ENCODE measurements at places on chromosomes 12 and 14.

- no peak for DNase-seq
Observed at GRCh38 chr12:27785882-27786570, 6.0 kb upstream of the MANSC4 start.

GRCh38 chr12:102643879-102644575 lies 163.7 kb upstream of the IGF1 start:
- DNase-seq = no peak

DNA sequence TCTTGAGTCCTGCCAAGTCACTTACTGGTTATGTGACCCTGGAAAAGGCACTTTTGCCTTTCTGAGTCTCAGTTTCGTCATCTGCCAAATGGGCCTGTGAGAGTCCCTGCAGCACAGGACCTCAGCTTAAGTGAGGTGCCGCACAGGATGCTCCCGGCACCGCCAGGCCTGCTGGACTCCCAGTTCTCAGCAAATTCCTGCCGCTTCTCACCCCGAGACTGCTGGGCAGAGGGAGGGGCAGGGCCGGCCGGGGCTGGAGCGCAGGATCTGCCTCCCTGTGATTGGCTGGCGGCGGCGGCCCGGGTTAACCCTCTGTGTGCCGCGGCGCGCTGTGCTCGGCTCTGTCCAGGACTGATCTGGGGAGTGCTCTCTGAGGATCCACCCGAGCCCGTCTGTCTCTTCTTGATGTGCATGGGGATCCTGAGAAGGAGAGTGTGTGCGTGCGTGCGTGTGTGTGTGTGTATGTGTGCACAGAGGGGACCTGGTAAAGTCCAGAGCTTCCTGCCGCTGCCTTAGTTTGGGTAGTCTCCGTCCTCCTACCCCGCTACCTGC lies 8.6 kb downstream of the SETD1B start:
- DNase-seq = peak; percentile 86

DNA sequence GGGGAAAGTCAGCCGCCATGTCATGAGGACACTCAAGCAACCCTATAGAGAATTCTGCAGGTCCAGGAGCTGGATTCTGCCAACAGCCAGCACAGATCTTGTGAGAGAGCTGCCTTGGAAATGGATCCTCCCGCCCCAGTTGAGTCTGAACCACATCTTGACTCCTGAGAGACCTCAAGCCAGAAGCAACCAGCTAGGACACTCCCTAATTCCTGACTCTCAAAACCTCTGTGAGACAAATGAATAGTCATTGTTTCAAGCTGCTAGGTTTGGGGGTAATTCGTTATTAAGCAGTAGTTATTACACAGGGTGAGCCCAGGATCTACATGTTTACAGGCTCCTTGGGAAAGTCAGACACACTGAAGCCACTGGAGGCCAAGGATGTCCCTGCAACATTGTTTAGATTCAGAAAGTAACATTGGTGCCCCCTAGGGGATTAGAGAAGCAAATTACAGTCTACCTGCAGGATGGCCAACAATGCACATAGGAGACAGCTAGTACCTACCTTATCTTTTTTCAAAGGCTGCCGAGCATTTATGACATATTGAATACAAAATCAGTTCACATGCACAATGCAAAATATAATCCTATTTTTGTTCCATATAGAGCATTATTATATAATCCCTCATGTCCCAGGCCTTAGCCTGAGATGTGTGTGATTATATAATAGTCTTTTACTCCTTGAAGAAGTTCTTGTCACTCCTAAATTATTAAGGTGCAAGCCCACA lies 57.9 kb upstream of the FICD start:
- DNase-seq = peak; percentile 55

GRCh38 chr14:26932606-26933005 lies 334.8 kb upstream of the NOVA1 start:
- no peak for DNase-seq

GRCh38 chr12:66187036-66187435 lies 2.0 kb upstream of the IRAK3 start:
- DNase-seq = no peak

GRCh38 chr14:100634026-100634425 lies 46.8 kb upstream of the BEGAIN start:
- DNase-seq = no peak
